ENCODE measurements at places on chromosomes 12 and 14.
A peak's percentile ranks its signal among the peaks of the same experiment; 100 is the strongest.

DNA sequence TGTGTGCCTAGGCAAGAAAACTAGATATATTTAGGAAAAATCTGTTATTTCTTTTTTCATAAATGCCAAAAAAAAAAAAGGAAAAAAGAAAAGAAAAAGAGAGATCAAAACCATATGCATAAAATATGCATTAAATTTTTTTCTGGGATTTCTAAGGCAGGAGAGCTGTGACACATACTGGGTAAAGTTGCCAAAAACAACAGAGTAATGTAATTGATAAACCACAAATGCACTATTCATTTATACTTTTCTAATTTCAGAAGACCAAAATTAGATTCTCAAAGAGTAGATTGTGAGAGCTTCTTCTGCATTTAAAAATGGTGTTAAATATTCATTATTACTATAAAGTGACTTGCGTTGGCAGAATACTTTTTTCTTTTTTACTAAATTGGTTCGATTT lies 673.8 kb upstream of the MGAT4C start:
- DNase-seq, result no peak

DNA sequence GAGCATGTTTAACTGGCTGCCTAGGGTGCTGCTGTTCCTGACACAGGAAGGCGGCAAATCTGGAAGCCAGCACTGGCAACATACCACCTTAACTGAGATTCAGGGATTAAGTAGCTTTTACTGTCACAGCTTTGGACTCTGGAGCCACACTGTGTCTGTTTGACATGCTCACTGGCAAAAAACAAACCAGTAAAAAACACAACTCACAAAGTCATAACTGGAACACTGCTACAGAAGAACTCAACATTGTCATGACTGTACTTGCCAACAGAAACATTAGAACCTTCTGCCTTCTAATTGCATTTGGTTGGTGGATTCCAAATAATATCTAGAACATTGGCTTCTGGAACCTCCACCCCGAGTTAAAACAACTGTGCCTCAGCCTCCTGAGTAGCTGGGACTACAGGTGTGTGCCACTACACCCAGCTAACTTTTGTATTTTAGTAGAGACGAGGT lies 117.6 kb downstream of the TTC6 start:
- DNase-seq, result no peak

GRCh38 chr12:18135509-18135908 lies 45.5 kb upstream of the RERGL start:
- no peak for DNase-seq

DNA sequence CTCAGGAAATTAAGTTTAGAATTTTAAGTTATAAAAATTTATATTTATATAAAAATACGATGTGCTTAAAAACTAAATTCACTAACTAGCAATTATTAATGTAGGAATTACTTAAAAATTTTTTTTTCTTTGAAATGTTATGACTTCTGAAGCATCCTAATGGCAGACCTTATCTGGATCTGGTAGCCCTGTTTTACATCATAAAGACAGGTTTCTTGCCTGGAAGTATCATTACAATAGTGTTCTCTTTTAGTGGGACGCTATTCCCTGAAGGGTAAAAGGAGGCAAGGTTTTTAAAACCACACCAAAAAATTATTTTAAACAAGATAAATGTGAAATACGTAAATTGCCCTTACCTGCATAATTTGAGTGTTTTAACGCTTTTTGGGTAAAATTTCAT lies 2.1 kb downstream of the WDR20 start:
- no peak for DNase-seq

DNA sequence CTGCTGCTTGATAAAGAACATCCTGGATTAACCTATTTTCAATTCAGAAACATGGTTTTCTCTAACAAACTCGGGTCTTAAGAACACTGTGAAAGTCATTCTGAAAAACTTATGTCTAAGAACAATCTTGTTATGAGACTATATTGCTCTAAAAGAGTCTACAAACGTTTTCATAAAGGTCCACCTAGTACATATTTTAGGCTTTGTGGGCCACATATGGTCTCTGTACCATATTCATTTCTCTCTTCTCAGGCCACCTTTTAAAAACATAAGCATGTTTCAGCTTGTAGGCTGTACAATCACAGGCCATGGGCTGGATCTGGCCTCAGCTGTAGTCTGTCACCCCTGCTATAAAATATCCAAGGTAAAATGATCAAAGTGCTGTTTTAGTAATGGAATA lies 39.9 kb downstream of the PPP4R3A start:
- DNase-seq, result no peak

DNA sequence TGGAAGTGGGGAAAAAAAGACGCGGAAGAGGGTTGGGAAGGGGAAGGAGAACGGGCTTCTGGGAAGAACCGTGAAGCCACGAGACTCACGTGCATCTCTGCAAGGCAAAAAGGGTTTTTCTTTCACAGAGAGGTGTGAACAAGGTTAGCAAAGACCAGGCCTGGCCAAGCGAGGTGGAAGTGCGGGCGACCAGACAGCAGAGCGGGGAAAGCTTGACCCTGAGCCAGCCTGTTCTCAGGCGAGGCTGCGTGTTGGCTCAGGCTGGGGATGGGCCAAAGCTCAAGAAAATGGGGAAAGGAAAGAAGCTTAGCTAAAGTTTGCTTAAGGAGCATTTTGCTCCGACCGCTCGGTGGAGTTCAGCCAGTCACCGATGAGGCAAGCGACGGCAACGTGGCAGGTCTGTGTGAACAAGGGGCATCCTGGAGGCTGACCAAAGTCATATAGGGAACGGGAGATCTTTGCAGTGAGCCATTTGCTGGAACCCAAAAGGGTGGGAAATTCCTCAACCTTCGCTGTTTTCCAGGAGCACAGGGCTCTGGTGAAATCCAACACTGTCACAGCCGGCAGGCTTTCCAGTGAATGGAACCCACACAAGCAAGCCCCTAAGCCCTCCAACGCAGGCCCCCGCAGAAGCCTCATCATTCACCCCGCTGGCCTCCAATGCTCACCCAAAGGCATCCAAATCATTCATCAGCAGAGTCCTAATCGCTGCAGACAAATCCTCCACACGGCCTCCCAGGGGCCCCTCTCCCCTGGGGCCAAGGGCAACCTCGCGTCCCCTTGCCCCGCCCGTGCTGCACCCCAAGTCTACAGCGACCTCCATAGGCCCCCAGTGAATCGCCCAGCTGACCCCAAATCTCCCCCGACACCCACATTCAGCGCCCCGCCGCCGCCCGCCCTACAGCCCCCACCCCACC lies 754 bp downstream of the ZNF605 start:
- DNase-seq, result peak; percentile 39

GRCh38 chr12:68400226-68400829 lies 68.2 kb upstream of the MDM1 start:
- peak; percentile 80 for DNase-seq

- peak; percentile 58 for DNase-seq
Observed at GRCh38 chr12:78864870-78865463, 393 bp downstream of the SYT1 start.

DNA sequence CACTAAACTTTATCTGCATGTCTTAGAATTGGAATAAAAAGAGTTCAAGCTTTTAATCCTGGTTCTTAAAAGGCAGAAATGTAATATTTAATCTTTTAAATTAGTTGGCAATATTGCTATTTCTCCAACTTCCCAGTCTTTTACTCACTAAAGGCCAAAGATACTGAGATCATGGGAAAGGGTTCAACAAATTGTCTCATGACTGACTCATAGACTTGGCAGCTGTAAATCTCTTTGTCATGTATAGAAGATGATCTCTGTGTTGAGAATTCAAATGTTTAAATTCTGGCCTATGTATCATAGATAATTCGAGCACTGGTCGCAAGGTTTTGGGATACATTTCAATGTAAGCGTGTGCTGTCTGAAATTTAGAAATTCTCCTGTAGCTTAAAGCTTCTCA lies 40.1 kb upstream of the STRAP start:
- DNase-seq, result no peak

GRCh38 chr14:91997492-91997891 lies 42.4 kb downstream of the TRIP11 start:
- no peak for DNase-seq

- DNase-seq, result no peak
Observed at GRCh38 chr12:99192489-99192888, 455.1 kb upstream of the GARIN6 start.

DNA sequence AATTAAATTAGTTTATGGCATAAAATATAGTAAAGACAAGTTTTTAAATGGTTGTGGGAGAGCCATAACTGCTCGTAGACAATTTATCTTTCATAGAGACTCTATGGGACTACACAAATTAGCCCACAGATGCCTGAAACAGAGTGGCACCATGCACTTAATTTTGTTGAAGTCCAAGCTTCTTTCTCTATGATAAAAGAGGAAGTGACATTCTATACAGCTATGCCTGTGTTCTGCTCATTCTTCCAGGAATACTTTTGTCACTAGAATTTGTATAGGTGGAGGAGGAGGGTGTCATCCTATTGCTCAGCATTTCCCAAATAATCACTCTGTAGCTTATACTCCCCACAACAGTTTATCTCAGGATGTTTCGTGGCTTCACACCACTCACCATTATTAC lies 43.7 kb upstream of the KICS2 start:
- DNase-seq, result no peak

DNA sequence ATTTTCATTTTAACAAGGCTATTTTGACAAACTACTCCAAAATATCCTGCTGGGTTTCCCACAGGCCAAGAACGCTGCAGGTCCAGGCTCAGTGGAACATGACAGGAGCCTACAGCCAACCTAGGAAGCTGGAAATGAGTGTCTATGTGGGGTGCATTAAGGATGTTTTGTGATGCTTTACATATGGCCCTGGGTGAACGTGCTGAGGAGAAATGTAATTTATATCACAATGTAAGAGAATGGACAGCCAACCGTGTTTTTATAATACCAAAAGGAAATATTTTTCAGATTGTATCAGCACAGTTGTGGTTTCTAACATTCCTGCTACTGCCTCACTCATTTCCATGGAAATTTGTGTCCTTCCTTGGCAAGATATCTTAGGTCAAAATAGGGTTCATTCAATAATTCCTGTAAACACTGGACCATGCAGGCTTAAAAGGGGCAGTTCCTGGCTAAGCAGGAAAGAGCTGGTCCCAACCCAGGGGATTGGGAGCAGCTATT lies 51.5 kb downstream of the ST8SIA1 start:
- DNase-seq, result no peak

GRCh38 chr12:627863-628741 lies 35.1 kb downstream of the NINJ2 start:
- no peak for DNase-seq

DNA sequence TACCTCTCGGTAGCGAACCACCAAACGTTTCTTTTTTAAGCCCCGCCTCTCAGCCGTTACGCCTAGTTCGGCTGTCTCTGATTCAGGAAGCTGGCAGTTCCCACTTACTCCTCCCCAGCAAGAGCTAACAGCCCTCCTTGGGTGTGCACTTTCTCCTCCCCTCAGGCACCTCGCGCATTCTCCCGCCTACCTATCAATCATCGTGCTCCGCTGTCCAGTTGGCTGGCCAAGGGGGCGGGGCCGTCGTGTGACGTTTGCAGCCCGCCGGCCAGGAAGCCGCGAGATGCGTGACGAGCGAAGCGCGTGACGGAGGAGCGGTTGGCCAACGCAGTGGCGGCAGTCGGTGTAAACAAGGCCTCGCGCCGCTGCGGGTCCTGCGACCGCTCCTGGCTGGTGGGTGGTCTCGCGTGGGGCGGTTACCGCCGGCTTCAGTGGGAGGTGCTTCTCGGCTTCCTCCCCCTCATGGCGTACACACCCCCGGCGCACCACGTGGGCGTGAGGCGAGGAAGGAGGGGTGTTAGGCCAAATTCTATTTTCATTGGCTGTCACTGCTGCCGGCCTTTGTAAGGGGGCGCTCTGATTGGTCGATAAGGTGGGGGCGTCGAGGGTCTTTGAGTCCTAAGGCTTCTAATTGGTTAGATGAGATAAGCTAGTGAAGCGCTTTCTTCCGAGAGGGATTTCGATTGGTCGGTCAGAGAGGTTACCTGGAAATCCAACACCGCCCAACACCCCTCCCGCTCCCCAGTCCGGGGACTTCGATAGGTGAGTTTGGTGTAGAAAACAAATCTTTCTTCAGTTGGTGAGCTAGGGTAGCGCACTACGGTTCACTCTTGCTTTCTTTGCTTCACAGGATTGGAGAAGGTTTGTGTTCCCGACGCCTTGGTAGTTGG lies at the start of the genes DCAF11 and NRL:
TSS of gene DCAF11 (plus strand) at position 246 of the 890 bp plus-strand sequence. CDS start 818 bp downstream, outside the sequence.
TSS of gene NRL (minus strand) at position 418 of the 890 bp plus-strand sequence. CDS start 32,101 bp downstream, outside the sequence.
- peak; percentile 98 for DNase-seq

DNA sequence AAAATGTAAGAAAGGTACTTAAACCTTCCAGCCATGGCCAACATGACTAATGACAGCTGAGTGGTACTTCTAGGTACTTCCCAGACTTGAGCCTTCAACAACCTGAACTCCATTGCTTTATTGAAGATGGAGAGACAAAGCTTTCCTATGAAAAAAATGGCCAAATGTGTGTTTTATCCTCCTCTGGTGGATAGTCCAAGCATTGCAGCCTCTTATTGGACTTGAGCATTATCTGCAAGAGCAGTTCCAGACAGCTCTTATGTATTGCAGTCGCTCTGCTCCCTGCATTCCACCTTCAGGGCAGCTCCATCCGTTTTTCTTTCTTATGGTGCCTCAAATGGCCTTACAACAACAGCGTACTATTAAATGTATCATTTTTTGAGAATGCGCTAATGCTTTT lies 588.2 kb downstream of the NRXN3 start:
- DNase-seq, result peak; percentile 60

- DNase-seq, result no peak
Observed at GRCh38 chr12:9721394-9722092, 11.4 kb downstream of the CLECL1 start.

GRCh38 chr14:49056021-49056420 lies 530.2 kb downstream of the RPS29 start:
- no peak for DNase-seq

GRCh38 chr14:66163023-66163422 lies 323.1 kb upstream of the CCDC196 start:
- DNase-seq, result no peak

DNA sequence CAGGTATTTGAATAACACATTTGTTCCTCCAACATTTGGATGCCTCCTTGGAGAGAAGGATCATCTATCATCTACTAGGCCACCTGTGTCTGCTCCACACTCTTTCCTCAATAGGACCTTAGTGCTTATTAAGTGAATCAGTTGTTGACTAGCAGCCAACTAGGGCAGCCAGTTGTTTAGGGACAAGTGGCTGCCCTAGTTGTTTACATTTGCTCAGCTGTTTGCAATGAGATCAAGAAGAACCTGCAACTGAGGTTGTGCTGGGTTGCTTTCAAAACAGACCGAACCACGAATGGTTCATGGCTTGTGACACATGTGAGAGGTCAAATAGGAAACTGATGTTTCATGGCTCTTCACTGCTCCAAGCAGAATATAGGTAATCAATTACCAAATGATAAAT lies 53.8 kb downstream of the TMCC3 start:
- no peak for DNase-seq

- no peak for DNase-seq
Observed at GRCh38 chr12:726281-727140, 25.9 kb upstream of the WNK1 start.

- no peak for DNase-seq
Observed at GRCh38 chr12:85466890-85467289, 186.9 kb downstream of the ALX1 start.

Data from NCI-H1930 (cell line).